Neural crest cell (in vitro differentiated cells): ENCODE measurements at places on chromosomes 16 and 17.

DNA sequence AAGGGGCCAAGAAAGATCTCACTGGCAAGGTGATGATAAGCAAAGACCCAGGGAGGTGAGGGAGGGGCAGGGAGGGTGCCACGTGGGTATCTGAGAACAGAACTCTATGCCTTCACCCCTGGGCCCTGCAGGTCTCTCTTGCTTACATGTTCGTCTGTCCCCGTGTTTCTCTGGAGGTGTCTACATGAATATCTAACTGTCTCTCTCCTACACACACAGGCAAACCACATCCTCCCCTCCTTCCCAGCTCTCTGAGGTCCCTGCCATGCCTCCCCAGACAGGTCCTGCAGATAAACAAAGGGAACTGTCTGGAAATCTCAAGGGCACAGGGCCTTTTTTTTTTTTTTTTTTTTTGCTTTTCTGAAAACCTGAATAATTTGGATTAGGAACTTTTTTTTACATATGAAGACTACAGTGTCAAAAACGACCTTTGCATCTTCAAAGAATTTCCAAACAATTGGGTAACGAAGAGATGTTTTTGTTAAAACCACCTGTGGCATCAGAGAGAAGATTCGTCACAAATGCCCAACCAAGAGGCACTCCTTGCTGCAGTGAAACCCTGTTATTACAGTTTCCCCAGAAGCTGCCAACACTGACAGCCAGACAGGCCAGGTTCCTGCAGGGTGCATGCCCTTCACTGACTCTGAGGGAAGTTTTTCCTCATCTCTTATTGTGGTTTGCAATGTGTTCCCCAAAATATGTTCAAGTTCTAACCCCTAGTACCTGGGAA lies 17.8 kb downstream of the PLLP start:
- no peak for DNase-seq

DNA sequence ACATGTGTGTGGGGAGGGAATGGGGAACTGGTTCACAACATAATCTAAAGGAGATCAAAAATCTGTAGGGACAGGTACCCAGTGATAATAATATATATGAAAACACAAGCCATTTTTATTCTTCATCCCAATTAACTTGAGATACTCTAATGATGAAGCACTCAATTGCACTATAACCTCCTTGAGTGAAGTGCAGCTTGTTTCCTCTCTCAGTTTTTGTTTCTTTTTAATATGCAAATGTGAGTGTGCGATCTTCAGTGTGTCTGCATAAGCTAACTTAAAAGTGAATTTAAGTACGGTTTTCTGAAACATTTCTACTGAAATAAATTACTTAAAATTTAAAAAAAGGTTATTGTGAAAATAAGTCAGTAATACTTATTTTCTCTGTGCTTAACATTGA lies 623.5 kb downstream of the CDH11 start:
- no peak for DNase-seq

GRCh38 chr17:79681628-79682261 lies 49.0 kb upstream of the ENPP7 start:
- DNase-seq: no peak

GRCh38 chr16:69110406-69110805 lies 5.0 kb downstream of the HAS3 start:
- no peak for DNase-seq

DNA sequence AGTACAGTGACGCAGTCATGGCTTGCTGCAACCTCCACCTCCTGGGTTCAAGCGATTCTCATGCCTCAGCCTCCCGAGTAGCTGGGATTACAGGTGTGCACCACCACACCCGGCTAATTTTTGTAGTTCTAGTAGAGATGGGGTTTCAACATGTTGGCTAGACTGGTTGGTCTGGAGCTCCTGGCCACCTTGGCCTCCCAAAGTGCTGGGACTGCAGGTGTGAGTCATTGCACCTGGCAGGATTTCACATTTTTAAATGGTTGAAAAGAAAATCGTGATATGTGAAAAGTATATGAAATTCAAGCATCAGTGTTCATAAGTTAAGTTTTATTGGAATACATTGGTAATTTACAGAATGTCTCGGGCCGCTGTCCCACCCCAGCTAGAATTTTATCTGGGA lies 2.6 kb downstream of the RMI2 start:
- no peak for DNase-seq

GRCh38 chr16:73056921-73057290 lies 9.0 kb upstream of the ZFHX3 start:
- DNase-seq: no peak

GRCh38 chr16:83721676-83722075 lies 86.1 kb upstream of the HSBP1 start:
- DNase-seq: no peak

DNA sequence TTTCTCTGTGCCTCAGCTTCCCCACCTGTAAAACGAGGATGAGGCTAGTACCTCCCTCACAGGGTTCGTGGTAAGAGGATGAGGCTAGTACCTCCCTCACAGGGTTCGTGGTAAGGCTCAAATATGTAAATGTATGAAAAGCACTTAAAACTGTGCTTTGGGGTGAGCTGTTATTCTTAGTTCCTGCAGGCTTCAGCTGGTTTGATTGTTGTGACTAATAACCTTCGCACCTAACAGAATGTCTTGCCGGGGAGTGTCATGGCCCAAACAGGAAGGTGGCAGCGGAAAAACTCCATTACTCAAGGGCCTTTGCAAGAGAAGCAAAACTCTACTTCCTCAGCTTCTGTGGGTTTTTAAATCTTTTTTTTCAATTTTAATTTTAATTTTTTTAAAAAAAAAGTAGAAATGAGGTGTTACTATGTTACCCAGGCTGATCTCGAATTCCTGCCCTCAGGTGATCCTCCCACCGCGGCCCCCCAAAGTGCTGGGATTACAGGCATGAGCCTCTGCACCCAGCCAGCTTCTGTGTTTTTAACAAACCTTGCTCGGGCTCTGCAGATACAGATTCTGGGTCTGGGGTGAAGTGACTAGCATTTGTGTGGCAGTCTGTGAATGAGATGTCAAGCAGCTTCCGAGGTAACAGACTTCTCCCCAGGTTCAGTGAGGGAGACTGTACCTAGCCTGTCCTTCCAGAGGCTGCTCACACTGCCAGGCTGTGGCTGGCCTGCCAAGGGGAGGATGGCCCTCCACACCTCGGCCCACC lies 103.0 kb downstream of the RAB11FIP4 start:
- no peak for DNase-seq

GRCh38 chr17:50560931-50561745 lies 623 bp downstream of the CACNA1G start:
- DNase-seq: no peak

- DNase-seq: no peak
Observed at GRCh38 chr17:34740565-34741520, 161.5 kb downstream of the TMEM132E start.

GRCh38 chr17:28042721-28043291 lies 329 bp downstream of the NLK start:
- DNase-seq: no peak

DNA sequence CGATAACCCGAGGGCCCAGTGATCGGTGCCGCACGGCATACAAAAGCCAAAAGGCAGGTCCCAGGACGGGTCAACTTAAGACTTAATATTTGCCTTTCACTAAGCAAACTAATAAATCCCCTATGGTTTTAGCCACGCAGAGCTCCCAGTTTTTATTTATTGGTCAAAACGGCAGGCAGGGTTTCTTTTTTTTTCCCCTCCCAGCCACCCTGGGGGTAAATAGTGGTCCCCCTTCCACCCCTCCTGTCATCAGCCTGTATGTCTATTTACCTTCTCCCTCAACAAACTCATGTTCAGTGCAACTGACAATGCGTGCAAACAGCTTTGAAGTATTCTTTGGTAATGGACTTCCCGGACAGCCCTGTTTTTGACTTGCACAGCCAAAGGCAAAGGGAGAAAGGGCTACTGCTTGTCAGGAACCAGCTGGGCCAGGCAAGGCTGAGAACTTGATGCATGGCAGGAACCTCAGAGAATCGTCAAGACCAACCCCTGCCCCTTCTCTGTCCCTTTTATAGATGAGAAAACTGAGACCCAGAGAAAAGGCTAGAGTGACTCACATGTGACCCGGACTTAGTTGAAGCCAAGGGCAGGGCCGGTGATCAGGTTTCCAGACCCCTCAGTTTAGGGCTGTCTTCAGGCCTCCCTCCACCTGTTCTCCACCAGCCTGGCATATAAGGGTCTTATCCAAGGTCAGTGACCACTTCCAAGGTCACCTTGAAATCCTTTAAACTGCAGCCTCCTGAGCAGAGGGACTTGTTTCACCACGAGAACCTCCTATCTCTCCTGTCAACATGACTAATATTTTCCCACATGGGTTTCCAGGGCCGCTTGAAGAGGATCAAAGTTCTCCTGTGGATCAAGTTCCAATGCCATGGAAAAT lies 279.0 kb downstream of the SOX9 start:
- no peak for DNase-seq

DNA sequence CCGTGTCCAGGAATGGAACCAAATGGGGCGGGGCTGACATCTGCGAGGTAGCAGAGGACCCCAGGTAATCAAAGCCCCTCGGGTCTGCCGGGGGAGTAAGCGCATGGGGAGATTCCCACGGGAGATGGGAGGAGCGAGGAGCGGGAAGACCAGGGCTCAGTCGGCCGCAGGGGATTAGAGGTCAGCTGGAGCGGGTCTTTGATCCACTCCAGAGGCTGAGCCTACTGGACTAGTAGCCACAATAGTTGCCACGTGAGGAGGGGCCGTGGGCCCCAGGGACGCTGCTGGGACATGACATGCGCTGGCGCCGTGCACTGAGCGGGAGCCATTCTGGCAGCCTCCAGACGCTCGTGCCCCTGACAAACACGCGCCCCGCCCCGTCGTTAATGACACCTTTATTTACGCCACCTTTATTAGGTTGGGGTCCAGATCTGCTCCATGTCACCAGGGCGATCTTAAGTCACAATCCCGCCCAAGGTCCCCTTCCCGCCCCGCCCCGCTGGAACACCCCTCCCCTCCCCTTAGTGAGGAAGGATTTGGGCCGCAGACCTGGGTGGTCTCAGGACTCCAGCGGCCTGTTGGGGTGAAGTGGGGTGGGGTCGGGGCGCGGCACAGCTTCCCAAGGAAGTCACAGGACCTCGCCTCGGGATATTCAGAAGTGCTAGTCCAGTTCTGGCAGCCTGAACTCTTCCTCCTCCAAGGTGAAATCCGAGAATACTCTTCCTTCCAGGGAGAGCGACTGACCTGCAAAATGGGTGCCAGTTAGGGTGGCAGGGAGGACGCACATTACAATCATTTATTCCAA lies 15.0 kb downstream of the PPY start:
- no peak for DNase-seq

GRCh38 chr17:8941520-8941919 lies 24.0 kb downstream of the PIK3R5 start:
- no peak for DNase-seq

GRCh38 chr16:56414366-56414765 lies 11.0 kb downstream of the AMFR start:
- no peak for DNase-seq

GRCh38 chr17:6205525-6205924 lies 135.3 kb downstream of the WSCD1 start:
- no peak for DNase-seq

GRCh38 chr17:50339381-50339780 lies 6.5 kb upstream of the XYLT2 start:
- DNase-seq: no peak

GRCh38 chr16:1767116-1767994 lies 4.0 kb downstream of the NME3 start:
- DNase-seq: no peak

DNA sequence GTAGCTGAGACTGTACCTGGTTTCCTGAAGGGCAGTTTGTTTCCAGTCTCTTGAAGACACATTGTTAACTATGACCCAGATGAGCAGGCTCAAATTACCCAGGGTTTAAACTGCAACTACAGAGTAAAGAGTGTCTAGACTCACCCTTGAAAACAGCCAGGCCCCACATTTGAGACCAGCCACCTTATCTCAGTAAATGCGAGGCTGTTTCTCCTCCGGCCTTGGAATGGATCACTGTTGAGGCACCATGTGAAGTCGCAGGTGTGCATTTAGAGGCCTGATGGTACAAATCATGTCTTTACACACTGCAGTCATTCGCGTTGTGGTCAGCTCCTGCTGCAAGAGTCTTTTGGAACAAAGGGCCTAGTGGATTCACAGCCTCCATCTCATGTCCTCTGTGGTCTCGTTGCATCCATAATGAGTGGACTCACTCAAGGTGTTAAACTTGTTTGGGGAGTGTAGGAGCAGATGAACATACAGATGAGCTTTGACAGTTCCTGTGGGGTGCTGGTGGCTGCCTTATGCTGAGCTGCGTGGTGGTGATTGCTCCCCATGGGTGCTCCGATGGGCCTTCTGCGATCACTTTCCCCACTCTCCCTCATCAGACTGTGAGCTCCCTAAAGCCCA lies 18.5 kb upstream of the N4BP1 start:
- no peak for DNase-seq

GRCh38 chr17:81324851-81325713 lies 30.0 kb upstream of the SLC38A10 start:
- no peak for DNase-seq

DNA sequence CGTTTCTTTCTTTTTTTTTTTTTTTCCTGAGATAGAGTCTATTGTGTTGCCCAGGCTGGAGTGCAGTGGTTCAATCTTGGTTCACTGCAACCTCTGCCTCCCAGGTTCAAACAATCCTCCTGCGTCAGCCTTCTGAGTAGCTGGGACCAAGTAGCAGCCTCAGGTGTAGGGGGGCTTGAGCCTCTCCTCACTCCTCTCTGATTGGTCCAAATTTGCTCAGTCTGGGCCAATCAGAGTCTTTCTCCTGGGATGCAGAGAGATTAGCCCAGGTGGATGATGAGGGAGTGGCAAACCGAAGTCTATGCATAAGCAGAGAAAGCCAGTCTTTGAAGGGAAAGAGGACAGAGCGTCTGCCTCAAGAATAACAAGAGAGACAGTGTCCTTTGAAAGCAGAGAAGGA lies 99.0 kb downstream of the BMERB1 start:
- DNase-seq: no peak

GRCh38 chr17:61466246-61466645 lies 14.0 kb downstream of the TBX4 start:
- DNase-seq: no peak

GRCh38 chr16:22008215-22009059 lies 526 bp downstream of the MOSMO start:
- DNase-seq: peak; percentile 36

GRCh38 chr16:47477679-47478078 lies 16.5 kb downstream of the PHKB start:
- no peak for DNase-seq

DNA sequence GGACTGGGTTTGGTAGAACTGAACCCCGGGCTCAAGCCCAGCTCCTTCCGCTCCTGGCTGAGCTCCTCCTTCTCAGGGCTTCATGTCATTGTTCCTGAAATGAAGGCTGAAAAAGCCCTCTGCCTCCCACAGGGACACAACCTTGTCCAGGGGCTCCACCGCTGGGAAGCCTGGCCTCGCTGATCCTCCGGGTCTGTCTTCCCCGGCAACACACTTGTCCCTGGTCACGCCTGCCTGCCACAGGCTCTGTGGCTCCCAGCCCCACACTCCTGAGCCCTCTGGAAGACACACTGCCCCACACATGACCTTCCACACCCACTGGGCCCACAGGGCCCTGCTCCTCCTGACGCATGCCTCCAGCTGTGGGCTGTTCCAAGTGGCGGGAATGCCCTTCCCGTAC lies 18.0 kb upstream of the ZC3H18 start:
- no peak for DNase-seq

GRCh38 chr16:49739381-49739780 lies 116.5 kb downstream of the ZNF423 start:
- no peak for DNase-seq
